ENCODE measurements at places on chromosomes 2 and 18. TPM values are rescaled to one million over a fixed set of nuclear protein-coding genes. Genes with fewer than 3 reads are reported as not detected.

MARCHF4 gene
- not detected for polyA plus RNA-seq

ACMSD gene
- polyA plus RNA-seq, result not detected

CMPK2 gene
- polyA plus RNA-seq, result 18.1 TPM

ZNF2 gene
- 1.5 TPM for polyA plus RNA-seq

CFAP221 gene
- polyA plus RNA-seq, result not detected

TMEM247 gene
- polyA plus RNA-seq, result not detected

C1D gene
- polyA plus RNA-seq, result 49.7 TPM

PFN4 gene
- not detected for polyA plus RNA-seq

DYNAP gene
- not detected for polyA plus RNA-seq

- no peaks in the 10 kb centered on the region for H3K4me1 ChIP-seq
- no peaks in the 10 kb centered on the region for H3K27me3 ChIP-seq
- DNase-seq, result no peak
- no peak overlapping the region for H3K27ac ChIP-seq
- peaks cover 84% of the 10 kb centered on the region for H3K36me3 ChIP-seq
Measured at GRCh38 chr2:10783421-10783820, 29.2 kb downstream of the PDIA6 start.

DNA sequence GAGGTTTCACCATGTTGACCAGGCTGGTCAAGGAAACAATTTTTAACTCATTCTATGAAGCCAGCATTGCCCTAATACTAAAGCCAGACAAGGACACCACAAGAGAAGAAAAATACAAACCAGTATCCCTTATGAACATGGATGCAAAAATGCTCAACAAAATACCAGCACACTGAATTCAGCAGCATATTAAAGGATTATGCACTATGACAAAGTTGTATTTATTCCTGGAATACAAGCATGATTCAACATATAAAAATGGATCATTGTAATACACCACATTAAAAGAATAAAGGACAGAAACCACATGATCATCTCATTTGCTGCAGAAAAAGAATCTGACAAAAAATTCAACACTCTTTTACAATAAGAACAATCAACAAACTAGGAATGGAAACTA is 138.7 kb downstream of the RAB3GAP1 start:
- no peaks in the 10 kb centered on the region for H3K27me3 ChIP-seq
- H3K4me3 ChIP-seq, result no peak overlapping the region
- DNase-seq, result no peak
- H3K4me1 ChIP-seq, result no peaks in the 10 kb centered on the region
- H3K27ac ChIP-seq, result no peak overlapping the region

GRCh38 chr18:51162617-51163016 is 34.9 kb downstream of the MEX3C start:
- no peak overlapping the region for H3K27ac ChIP-seq
- no peak overlapping the region for H3K4me3 ChIP-seq
- no peaks in the 10 kb centered on the region for H3K4me1 ChIP-seq
- no peak for DNase-seq
- no peaks in the 10 kb centered on the region for H3K36me3 ChIP-seq

DNA sequence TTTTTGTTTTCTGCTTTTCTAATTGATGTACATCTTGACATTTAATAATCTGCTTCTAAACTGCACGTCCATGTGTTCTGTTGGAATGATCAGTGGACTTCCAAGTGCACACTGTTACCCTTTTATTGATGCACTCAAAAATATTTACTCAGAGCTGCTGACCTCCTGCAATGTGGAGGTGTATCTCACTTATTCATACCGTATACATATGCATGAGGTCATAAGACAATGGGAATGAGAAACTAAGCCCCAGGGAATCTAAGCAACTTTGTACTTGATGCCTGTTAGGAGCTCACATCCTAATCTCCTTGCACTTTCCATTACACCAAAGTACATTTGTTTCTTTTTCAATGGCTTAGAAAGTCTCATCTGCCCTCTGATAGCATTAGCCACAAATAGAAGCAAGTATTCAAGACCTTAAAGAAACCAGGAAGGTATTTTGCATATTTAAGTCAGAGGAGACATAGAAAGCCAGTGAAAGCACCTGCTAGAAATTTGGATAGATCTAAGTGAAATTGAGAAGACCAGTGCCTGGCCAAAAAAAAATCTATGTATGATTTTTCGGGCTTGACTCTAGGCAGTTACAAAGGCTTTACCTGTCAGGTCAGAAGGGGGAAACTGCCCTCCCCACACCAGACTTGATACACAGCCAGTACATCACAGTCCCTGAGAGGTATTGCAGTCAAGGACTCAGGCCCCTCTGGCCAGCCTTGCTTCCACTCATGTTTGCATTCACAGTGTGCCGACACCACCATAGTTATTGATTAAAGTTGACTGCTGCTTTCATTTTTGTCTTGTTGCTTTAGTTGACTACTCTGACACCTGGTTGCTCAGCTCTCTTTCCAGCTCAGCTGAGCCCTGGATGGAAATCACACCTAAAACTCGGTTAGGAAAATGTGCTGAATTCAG is 391.7 kb upstream of the CYRIA start:
- no peaks in the 10 kb centered on the region for H3K36me3 ChIP-seq
- H3K4me3 ChIP-seq, result no peak overlapping the region
- no peaks in the 10 kb centered on the region for H3K27me3 ChIP-seq
- no peaks in the 10 kb centered on the region for H3K4me1 ChIP-seq
- H3K27ac ChIP-seq, result no peak overlapping the region

- H3K4me3 ChIP-seq, result no peak overlapping the region
- H3K27me3 ChIP-seq, result no peaks in the 10 kb centered on the region
Measured at GRCh38 chr2:58101500-58101899, 54.9 kb downstream of the VRK2 start.

DNA sequence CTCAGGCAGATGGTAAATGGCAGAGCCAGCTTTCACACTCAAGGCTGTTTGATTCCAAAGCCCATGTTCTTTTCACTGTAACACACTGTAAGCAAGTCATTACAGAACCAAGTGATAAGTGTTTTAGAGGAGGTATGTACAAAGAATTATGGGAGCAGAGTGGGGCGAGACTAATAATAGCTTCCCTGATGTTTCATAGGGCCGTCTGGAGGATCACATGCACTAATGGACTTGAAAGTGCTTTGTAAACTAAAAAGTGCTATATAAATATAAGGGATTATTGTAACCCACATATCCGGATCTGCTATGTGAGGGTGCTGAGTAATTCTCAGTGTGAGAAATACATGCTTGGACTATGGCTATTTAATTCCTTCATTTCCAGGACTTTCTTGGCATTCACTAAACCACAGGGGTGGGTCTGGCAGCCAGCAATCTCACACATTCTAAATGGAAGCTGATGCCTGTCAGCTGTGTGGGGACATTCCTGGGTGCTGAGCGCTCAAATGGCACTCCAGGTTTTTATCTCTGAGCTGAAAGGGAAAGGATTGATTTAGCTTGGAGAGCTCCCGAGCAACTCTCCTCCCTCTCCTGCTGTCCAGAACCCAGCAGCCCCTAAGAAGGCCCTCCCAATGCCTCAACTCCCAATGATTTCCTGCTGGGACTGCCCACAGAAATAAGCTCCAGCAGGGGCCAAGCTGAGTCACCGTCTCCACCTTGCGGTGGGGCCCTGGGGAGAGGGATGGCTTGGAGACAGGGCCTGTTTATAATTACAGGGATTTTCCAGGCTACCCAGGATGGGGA is 222.8 kb downstream of the SOX11 start:
- DNase-seq, result no peak
- no peaks in the 10 kb centered on the region for H3K27me3 ChIP-seq
- H3K4me3 ChIP-seq, result no peak overlapping the region
- H3K27ac ChIP-seq, result no peak overlapping the region
- no peaks in the 10 kb centered on the region for H3K36me3 ChIP-seq
- no peaks in the 10 kb centered on the region for H3K4me1 ChIP-seq

DNA sequence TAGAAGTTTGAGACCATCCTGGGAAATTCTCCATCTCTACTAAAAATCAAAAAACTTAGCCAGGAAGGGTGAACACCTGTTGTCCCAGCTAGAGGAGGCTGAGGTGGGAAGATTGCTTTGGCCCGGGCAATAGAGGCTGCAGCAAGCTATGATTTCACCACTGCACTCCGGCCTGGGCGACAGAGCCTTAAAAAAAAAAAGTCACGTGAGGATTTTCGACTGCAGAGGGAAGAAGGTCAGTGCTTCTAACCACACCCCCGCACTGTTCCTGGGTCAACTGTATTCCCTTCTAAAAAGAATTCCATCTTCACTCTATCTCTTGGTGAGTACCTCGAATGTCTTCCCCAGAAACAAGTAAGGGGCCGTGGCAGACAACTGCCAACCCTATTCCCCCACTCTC is 31.3 kb downstream of the ADAM17 start:
- DNase-seq, result no peak
- no peaks in the 10 kb centered on the region for H3K4me1 ChIP-seq
- no peaks in the 10 kb centered on the region for H3K27me3 ChIP-seq
- peaks cover 79% of the 10 kb centered on the region for H3K36me3 ChIP-seq
- H3K4me3 ChIP-seq, result no peak overlapping the region

DNA sequence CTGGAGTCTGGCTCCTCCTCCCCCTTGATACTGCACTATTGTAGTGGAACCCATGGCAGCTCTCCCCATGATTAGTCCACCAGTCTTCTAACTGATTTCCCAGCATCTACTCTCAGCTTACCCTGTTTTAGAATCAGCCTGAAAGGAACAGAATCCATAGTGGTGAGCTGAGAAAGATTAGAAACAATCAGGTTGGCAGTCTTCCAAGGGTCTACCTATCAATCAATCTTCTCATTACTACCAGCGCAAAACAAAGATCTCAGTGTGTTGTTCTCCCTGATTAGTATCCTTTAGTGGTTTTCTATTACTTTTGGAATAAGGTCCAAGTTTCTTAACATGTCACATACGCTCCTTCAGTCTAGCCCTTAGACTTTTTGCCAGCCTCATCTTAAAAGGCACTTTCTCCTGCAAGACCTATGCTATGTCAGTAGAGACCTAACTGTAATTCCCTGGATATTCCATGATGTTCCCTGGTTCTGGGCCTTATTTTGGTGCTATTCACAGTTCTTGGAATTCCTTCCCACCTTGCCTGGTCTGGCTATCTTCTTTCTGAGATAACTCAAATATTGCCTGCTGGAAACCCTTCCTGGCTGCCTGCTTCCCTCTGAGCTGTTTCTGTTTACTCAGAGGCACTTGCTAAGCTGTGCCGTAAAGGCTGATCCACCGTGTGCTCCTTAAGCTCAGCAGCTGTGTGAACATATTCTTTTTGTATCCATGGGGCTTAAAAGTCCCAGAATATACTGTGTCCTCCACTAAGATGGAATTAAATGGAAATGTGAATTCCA is 32.6 kb downstream of the LAMA3 start:
- no peak overlapping the region for H3K27ac ChIP-seq
- no peak overlapping the region for H3K4me3 ChIP-seq
- no peaks in the 10 kb centered on the region for H3K36me3 ChIP-seq
- H3K27me3 ChIP-seq, result no peaks in the 10 kb centered on the region
- DNase-seq, result no peak

- H3K4me3 ChIP-seq, result no peak overlapping the region
- H3K27ac ChIP-seq, result no peak overlapping the region
- H3K36me3 ChIP-seq, result no peaks in the 10 kb centered on the region
- DNase-seq, result no peak
- H3K4me1 ChIP-seq, result peaks cover 12% of the 10 kb centered on the region
Measured at GRCh38 chr2:11550302-11550701, 16.5 kb downstream of the GREB1 start.

GRCh38 chr2:51595836-51596235 is 563.9 kb upstream of the NRXN1 start:
- H3K27ac ChIP-seq, result no peak overlapping the region
- no peak overlapping the region for H3K4me3 ChIP-seq
- no peaks in the 10 kb centered on the region for H3K36me3 ChIP-seq
- no peaks in the 10 kb centered on the region for H3K4me1 ChIP-seq

- H3K36me3 ChIP-seq, result peaks cover 12% of the 10 kb centered on the region
- peak; percentile 28 for DNase-seq
- H3K4me1 ChIP-seq, result peaks cover 6% of the 10 kb centered on the region
- no peak overlapping the region for H3K4me3 ChIP-seq
Measured at GRCh38 chr2:143422681-143423080, 293.5 kb downstream of the ARHGAP15 start.

DNA sequence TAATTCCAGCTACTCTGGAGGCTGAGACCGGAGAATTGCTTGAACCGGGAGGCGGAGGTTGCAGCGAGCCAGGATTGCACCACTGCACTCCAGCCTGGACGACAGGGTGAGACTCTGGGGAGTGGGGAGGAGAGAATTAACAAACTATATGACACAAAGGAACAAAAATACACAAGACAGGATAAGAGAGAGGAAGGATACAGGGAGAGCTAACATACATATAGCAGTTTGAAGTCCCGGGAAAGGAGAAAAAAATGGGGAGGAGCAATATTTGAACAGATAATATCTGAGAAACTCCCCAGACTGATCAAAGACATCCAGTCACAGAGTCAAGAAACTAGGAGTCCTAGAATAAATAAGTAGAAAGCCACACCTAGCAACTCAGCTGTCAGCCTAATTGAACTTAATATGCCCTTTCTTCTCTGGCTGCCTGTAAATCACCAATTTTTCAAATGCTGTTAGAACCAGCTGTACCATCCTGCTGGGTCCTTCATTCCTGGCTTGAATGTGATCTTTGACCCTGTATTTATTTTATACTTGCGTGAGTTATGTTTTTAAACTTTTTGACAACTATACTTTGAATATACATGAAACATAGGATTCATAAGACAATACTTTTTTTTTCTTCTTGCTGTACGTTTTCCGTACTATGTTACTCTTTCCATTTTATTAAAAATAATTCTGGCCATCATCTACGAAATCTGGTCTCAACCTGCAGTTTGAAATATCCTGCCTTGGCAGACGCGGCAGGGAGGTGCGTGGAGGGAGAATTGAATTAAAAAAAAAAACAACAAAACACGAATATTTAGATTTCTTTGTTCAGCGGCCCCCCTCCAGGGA is 876 bp upstream of the CYP27A1 start:
- no peak for DNase-seq
- H3K4me1 ChIP-seq, result peaks cover 57% of the 10 kb centered on the region
- peaks cover 58% of the 10 kb centered on the region for H3K27me3 ChIP-seq
- H3K36me3 ChIP-seq, result no peaks in the 10 kb centered on the region
- H3K27ac ChIP-seq, result peak overlapping the region; percentile 83

GRCh38 chr2:46367286-46367685 is 70.1 kb downstream of the EPAS1 start:
- H3K4me1 ChIP-seq, result peaks cover 11% of the 10 kb centered on the region
- H3K27me3 ChIP-seq, result no peaks in the 10 kb centered on the region

DNA sequence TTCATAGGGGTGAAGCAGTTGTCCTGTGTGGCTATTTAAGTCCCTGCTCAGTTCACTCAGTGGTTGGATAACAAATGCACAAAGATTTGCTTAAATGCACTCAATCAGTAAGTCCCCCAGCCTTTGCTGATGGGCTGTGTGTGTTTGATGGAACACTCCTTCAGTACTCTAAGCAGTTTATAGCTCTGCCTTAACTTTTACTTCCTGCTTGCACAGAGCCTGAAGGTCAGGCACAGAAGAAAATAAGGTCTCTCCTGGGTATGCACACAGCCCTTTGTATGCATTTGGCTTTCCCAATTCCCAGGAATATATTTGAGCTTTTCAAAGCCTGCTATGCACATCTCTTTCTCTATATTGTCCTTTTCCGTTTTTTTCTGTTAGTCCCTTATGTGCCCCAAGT is 208.7 kb upstream of the STK17B start:
- H3K27ac ChIP-seq, result no peak overlapping the region
- H3K4me1 ChIP-seq, result no peaks in the 10 kb centered on the region
- no peaks in the 10 kb centered on the region for H3K27me3 ChIP-seq
- H3K4me3 ChIP-seq, result no peak overlapping the region
- DNase-seq, result no peak

Data from CD14-positive monocyte (primary cell).